ENCODE measurements at places on chromosomes 16 and 17.

- no peak for DNase-seq
Measured at GRCh38 chr17:17525956-17526355, 29.8 kb upstream of the RASD1 start.

DNA sequence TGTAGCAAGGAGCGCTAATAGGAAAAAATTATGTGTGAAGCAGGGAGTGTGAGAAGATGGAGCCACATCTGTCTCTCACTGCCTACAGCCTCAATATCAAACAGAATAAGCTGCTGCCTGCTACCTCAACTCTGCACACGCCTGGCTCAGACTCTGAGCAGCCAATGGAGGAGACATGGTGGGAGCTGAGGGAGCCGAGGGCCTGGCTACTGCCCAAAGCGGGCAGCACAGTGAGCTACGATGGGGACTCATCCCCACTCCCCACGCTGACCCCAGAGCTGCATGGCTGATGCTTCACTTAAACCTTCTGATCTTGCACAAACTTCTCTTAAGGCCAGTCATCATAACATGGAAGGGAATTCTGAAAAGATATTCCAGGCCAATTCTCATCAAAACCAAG is 11.1 kb upstream of the FLYWCH2 start:
- no peak for DNase-seq

GRCh38 chr17:42018988-42019387 is 902 bp upstream of the NKIRAS2 start:
- DNase-seq: no peak

DNA sequence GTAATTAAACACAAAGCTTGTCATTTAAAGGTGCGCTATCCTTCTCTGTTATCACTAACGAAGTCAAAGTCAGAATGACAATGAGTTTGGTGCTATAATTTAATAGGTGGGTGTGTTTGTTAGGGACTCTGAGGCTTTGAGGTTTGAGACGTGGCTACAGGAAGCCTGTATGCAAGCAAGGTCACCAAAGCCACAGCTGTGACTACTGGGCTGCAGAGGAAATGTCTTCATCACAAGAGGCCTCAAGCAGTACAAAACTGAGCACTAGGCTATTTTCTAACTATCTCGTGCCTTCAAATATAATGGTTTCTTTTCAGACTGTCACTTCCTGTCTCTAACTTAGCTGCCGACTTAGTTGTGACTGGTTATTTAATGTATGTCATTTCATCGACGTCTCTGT is 141.2 kb downstream of the AATF start:
- peak; percentile 27 for DNase-seq

DNA sequence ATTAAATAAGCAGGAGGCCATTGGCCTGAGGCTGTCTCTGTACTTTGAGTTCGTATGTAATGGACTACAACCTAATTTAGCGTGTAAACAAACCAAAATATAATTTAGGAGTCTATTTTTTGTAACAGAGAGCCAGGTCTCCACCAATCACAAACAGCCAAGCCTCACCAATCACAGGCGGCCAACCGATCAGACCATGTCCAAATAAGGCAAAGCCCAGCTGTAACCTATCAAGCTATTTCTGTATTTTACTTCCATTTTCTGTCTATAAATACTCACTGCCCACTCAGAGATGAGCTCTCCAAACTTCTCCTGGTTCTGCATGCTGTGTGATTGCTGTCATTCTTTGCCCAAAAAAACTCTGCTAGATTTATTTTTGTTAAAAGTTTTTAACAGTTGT is 322.7 kb downstream of the NPIPA8 start:
- DNase-seq: no peak

DNA sequence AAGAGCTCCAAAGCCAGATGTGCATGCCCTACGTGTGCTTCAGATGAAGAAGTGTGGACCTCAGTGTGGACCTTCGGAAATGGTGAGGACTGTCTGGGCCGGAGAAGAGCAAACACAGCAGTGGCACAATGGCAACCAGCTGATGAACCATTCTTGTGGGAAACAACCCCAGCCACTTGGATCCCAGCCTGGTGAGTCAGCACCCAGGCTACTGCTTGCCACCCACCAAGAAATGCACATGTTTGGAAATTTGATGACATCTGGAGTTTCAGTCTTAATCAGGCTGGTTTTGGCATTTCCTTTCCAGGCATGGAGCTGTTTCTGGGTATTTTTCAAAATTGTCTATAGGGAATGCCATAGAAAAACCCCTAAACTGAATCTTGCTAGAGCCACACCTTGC is 42.7 kb downstream of the DYNLRB2 start:
- peak; percentile 72 for DNase-seq

- DNase-seq: no peak
Measured at GRCh38 chr16:86581458-86581857, 3.1 kb downstream of the FOXL1 start.

DNA sequence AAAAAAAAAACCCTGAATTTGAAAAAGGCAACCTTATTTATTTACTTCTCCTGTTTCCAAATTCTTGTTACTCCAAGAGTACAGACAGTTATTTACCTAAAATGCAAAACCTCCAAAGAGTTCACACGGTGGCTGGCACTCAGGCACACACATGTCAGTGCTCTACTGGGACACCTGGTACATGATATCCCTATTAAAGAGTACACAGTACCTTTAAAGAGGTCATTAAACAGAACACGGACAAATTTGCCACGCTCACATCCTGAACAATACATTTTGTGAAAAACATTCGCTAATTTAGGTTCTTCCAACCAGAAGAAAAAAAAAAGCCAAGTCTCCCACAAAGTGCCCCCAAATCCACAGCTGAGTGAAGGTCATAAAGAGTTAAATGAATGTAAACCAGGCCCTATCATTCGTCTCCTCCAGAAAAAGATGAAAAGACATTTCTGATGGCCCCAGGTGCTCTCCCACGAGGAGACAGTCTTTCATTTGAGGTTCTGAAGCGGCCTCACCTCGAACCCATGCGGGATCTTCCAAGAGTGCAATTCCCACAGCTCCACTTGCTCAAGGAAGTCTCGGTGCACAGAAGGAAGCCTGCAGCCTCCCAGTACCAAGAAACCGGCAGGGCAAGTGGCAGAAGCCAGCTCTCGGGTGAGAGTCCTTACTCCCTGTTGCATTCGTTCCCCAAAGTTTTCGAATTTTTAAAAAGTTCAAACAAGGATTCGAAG is 993 bp downstream of the ERN1 start:
- DNase-seq: peak; percentile 57

GRCh38 chr16:84460406-84461028 is 43.9 kb downstream of the MEAK7 start:
- DNase-seq: no peak

DNA sequence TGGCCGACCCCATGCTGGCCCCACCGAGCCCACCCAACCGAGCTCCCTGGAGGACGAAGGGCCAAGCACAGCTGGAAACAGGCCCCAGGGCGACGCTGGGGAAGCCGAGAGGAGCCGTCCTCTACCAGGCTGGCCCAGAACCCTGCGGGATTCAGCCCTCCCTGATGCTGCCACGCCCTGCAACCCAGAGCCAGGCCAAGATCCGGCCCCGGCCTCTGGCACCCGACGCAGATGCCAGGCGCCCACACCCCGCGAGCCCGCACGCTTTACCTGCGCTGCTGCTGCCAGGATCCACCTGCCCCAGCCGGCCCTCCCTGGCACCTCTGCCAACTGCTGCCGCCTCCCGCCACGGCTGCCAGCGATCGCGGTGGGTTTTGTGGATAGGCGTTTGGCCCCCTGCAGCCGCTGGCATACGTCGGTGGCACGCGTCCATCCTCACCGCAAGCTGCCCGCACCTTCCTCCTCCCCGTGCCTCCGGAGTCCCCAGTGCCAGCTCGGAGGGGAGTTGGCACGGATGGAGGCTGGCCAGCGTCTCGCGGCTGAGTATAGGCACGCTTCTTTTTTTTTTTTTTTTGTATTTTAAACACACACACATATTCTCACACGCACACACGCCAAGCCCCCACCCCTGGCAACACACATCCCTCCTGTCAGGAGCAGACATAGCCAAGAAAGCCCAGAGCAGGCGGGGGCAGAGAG is 41.3 kb upstream of the ACSF3 start:
- DNase-seq: no peak

- DNase-seq: peak; percentile 94
Measured at GRCh38 chr16:67184995-67185650, 1.4 kb upstream of the MATCAP1 start.

DNA sequence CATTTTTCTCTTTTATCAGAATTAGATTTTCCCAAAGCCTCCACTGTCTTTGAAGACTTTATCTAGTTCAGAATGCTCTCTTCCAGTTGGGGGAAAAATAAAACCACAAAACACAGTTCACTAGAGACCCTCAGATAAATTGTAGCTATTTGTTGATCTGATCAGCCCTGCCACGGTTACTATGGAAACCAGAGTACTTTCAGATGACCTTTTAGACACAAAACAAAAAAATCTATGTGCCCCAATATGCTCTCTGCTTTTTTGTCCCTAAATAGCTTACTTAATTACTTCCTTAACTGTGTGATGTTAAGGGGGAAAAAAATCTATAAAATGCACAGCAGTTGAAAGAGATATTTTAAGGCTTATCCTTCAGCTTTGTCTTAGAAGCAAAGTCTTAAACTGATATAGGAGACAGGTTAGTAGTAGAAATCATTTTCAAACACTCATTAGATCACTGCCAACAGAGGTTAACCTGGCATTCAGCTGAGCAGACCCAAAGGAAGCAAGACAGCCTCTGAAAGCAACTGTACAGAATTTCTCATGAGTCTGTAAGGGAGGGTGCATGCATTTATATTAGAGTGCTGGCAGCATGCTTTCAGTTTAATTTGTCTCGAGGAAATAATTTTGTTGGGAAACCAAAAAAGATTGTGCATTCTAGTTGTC is 129.9 kb upstream of the CACNG5 start:
- DNase-seq: no peak

GRCh38 chr17:42429726-42430447 is 6.8 kb upstream of the CAVIN1 start:
- no peak for DNase-seq

DNA sequence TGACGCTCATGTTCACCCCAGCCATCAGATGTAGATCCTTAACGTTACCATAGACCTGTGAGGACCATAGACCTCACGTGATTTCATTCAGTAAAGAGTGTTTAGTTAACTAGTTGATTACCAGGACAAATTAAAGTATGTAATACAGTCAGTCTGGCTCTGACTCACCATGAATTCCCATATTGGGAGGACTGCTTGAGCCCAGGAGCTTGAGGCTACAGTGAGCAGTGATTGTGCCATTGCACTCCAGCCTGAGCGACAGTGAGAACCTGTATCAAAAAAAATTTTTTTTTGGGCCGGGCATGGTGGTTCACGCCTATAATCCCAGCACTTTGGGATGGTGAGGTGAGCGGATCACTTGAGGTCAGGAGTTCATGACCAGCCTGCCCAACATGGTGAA is 13.5 kb upstream of the FA2H start:
- DNase-seq: no peak

GRCh38 chr16:19805459-19806162 is 79.0 kb downstream of the GPRC5B start:
- DNase-seq: no peak
